ENCODE measurements at places on chromosomes 5 and 9.

- DNase-seq: no peak
Measured at GRCh38 chr9:98832768-98833089, 25.3 kb downstream of the GALNT12 start.

- DNase-seq: no peak
Measured at GRCh38 chr9:33714989-33715388, 80.4 kb upstream of the PRSS3 start.

GRCh38 chr5:143760131-143760505, 51.8 kb upstream of the HMHB1 start:
- no peak for DNase-seq

DNA sequence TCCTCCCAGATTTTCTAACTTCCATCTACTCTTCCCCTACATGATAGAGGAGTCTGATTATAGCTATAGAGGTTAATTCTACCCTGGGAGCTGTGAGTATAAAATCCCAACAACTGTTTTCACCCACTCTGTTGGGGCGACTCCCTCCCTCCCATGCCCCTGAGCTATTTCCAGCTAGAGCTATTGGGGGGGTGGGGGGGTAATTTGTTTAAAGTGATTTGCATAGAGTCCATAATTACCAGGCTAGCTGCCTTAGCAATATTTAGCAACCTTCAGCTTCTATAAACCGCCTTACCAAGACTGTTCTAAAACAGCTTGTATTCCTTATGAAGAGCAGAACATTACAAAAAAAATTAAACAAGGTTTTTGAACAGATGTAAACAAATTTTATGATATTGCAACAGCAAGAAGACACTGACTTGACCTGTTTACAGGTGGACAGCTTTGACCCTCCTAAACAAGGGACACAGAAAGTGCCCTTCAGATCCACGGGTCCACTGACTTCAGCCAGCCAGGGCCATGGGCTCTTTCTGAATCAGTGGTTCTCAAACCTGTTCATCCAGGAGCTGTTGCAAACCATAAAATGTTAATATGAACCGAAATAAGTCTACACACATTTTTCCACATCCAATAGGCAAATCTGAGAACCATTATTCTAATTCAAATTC, 98.2 kb downstream of the OTULIN start:
- no peak for DNase-seq

DNA sequence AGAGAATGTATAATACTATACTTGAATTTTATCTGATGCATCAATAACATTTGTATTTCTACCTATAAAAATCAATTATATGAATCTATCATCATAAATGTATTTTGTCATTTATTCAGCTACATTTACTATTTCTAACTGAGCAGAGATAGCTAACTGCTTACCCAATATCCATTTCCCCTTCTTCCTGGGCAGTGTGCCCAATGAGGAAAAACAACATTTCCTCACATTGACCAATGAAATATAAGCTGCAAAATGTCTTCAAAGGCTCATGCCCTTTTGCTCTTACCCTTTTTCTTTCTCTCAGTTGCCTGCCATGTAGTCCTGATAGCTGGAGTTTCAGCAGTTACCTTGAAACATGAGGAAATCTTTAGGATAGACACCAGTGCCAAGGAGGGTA, 385.8 kb upstream of the PCSK5 start:
- no peak for DNase-seq

DNA sequence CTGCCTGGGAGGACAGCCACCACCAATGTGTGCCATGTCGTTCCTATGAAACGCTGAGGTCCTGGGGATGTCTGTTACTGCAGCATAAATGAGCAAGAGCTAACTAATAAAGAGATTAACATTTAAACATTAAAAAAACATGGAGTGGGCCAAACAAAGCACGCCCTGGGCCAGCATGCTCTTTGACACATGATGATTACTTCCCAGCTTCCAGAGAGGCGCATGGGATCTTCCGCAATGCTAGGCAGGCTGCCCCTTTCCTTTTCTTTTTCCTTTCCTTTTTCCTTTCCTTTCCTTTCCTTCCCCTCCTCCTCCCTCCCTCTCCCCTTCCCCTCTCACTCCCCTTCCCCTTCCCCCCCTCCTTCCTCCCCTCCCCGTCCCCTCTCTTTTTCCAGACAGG, 10.6 kb upstream of the TENT4A start:
- DNase-seq: no peak

DNA sequence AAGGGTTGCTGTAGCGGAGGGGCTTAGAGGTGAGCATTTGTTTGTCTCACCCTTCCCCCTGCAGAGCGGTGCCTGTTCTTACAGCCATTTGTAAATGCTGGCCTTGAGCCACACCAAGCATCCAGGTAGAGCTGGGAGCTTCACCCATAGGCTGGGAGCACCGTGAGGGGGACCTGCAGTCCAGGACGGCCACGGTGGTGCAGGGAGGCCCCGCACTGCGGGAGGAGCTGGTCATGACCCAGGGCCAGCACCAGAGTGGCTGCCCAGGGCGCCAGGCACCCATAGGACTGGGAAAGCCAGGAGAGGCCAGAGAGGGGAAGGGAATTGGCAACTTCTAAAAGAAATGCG, 197.3 kb upstream of the ADAMTS16 start:
- DNase-seq: no peak

GRCh38 chr9:14004110-14004509, 309.8 kb downstream of the NFIB start:
- DNase-seq: no peak

DNA sequence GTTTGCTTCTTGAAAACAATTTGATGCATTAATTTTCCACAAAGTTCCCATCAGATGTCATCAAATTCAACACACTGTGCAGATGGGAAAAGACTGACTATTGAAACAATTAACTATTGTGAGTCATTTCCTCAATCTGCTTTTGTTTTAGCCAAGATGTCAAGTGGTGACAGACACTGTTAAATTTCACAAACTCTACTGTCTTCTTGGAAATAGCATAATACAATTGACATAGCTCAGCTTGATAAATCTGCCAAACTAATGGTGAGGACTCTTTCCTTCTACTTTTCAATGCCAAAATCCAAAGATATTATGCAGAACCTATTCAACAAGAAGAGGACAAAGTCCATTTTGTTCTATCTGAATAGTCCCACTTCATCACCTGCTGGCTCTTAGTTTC, 242.3 kb downstream of the CAAP1 start:
- no peak for DNase-seq

DNA sequence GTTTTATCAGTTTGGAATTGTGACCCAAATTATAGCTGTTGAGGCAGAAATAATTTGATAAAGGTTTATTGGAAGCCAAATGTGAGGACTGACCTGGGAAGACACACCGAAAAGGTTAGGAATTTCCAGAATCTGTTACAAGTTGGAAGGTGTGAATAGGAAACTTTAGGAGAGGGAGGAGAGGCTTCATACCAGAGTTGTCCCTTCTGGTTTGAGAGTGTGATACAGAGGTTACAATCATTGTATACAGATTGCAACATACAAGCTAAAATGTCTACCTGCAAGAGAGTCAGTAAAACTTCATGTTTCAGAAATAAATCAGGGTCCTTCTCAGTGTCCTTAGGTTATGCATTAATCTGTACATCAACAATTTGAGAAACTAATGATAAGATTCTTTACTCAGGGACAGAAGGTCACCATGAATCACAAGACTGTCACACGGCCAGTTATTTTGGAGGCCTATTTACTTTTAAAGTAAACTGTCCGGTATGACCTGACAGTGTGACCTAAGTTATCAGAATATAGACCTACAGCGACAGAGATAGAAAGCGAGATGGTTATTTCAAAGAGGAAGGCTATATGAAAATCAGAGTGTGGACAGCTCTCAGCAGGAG, 204.9 kb upstream of the CTNND2 start:
- no peak for DNase-seq

GRCh38 chr9:93593144-93593658, 16.8 kb downstream of the PHF2 start:
- DNase-seq: no peak

Measured in activated naive CD4-positive, alpha-beta T cell (primary cell).